Thoracic aorta endothelial cell (primary cell): ENCODE measurements at places on chromosomes 7 and 10. TPM values are rescaled to one million over a fixed set of nuclear protein-coding genes. Genes with fewer than 3 reads are reported as not detected.

Gene MINDY4
- total RNA-seq: 3.6 and 6.6 TPM in 2 replicates

Gene VTI1A
- 48.7 and 51.4 TPM in 2 replicates for total RNA-seq

Gene LHFPL3
- not detected in 2 replicates for total RNA-seq

Gene ARHGAP19
- total RNA-seq: 20.6 and 26.8 TPM in 2 replicates

Gene GPR158
- total RNA-seq: under 0.01 TPM in 1 of 2 replicates, not detected in the other

Gene PPP1R17
- not detected in 2 replicates for total RNA-seq

Gene RNF32
- 0.13 and 0.29 TPM in 2 replicates for total RNA-seq

Gene COL1A2
- total RNA-seq: 3.7 and 5.3 TPM in 2 replicates

Gene ANKRD22
- not detected in 2 replicates for total RNA-seq

Gene WNT8B
- total RNA-seq: not detected in 2 replicates

Gene TBXAS1
- total RNA-seq: 12.0 and 15.6 TPM in 2 replicates

Gene WASHC2C
- total RNA-seq: 43.4 and 44.3 TPM in 2 replicates

Gene SEMA3D
- 0.22 and 1.2 TPM in 2 replicates for total RNA-seq

Gene PON1
- total RNA-seq: not detected in 2 replicates

Gene MYOF
- 494 and 504 TPM in 2 replicates for total RNA-seq

Gene BLNK
- total RNA-seq: not detected in 2 replicates

Gene ZNF25
- 8.4 and 8.5 TPM in 2 replicates for total RNA-seq

Gene CRPPA
- 2.2 and 2.3 TPM in 2 replicates for total RNA-seq

Gene SH3PXD2A
- total RNA-seq: 8.5 and 8.8 TPM in 2 replicates

Gene PDE6C
- not detected in 2 replicates for total RNA-seq

Gene CTAGE4
- total RNA-seq: 0.22 and 1.1 TPM in 2 replicates

Gene TACC2
- total RNA-seq: 22.2 and 23.4 TPM in 2 replicates

Gene FAM25G
- total RNA-seq: not detected in 2 replicates

Gene PKD1L1
- total RNA-seq: 1.6 and 1.7 TPM in 2 replicates

Gene PAX4
- not detected in 2 replicates for total RNA-seq

Gene SGMS1
- 47.4 and 56.4 TPM in 2 replicates for total RNA-seq

Gene NRG3
- total RNA-seq: 0.43 and 0.53 TPM in 2 replicates

Gene TLX1
- 0.40 TPM in 1 of 2 replicates, not detected in the other for total RNA-seq

Gene MBLAC1
- 1.3 and 1.9 TPM in 2 replicates for total RNA-seq

Gene RBP4
- total RNA-seq: not detected in 2 replicates

Gene EN2
- total RNA-seq: not detected in 2 replicates

Gene HMX2
- not detected in 2 replicates for total RNA-seq

Gene EPO
- total RNA-seq: not detected in 2 replicates

Gene OPALIN
- total RNA-seq: not detected in 2 replicates

Gene TAS2R41
- not detected in 2 replicates for total RNA-seq

Gene ABCB4
- 0.14 TPM in 1 of 2 replicates, not detected in the other for total RNA-seq

Gene NODAL
- not detected in 2 replicates for total RNA-seq

Gene CPA2
- not detected in 2 replicates for total RNA-seq

Gene ZNHIT1
- 84.6 and 103 TPM in 2 replicates for total RNA-seq

Gene POM121
- 13.6 and 15.9 TPM in 2 replicates for total RNA-seq

Gene FAM237B
- total RNA-seq: not detected in 2 replicates
